ENCODE measurements at places on chromosomes 3 and 15. TPM values are rescaled to one million over a fixed set of nuclear protein-coding genes. Genes with fewer than 3 reads are reported as not detected.
A peak's percentile ranks its signal among the peaks of the same experiment; 100 is the strongest.

GRCh38 chr3:173529062-173529711 is 131.6 kb downstream of the NLGN1 start:
- DNase-seq = no peak

Gene MED12L
- 2.7 TPM for polyA plus RNA-seq

- DNase-seq = no peak
Observed at GRCh38 chr15:93432474-93432873, 343.5 kb upstream of the RGMA start.

DNA sequence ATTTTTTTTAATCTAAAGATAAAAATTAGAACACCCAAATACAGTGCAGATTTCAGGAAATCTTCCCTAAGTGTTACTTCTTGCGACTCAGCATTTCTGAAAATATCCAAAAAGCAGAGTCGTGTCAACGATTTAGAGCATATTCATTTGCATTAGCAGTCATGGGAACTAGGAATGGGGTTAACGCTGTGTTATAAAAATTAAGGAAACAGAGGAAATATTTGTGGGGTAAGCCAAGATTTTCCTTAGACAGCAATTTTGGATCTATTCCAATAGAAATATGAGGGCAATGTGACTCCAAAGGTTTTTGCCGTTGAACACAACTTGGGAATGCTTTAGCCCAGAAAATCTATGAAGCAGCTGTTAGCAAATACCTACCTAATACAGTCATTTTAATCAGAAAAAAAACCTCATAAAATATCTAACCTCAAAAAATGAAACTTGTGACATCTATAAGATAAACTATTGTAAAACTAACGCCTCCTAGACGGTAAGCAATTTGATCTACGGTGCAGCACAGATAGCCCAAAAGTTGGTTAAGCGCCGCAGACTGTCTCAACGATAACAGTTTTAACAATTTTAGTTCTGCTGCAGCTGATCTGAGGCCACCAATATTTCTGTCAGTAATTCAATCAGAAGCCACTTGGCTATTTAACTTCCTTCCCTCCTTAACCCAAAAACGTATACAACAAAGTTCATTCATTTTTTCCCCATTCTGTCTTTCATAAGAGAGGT is 5.8 kb upstream of the ATP11B start:
- no peak for DNase-seq

DNA sequence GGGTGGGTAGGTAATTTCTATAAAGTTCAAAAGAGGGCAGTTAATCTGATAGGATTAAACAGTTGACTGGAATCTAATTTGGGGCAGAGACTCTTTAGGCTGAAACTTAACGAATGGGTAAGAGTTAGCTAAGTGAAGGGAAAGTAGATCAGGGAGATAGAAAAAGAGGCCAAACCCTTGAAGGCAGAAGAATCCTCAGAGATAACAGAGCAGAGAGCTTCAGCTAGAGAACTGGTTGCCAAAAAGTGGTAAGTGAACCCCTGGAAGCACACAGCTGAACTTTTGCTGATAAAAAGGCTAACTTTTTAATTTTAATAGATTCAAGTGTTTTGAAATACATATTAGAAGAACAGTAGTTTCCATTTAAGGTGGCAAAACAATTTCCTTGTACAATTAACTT is 99.2 kb downstream of the FHIT start:
- DNase-seq = no peak

DNA sequence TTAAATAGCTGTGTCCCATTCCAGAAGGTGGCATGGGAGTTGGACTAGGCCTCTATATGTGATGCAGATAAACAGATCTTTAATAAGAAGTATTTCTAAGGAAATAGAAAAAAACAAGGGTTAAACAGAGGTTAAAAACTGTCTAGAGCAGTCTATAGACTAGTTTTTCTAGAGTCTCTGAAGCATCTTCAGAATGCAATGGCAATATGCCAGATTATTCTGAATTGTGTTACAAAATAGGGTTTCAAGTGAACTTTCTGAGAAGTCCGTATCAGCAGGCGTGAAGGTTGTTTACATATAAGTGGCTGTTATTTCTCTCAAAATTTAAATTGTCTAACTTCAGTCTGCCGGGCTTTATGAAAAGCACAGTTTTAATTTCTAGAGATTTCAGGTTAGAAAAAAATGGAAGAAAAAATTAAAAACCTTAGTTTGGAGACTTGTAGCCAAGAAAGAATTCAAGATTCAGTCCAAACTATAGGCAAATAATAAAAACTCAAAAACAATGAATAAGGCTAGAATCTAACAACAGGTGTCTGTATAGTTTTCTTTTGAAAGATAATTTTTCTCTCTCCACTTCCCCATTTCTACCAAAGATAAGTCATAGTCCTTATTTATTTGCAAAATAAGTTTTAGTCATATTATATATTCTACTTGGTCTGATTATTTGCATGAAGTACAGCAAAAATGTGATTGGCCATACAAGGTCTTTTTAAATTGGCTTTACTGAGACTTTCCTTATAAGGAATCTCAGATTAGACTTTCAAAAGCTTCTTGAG is 55.2 kb downstream of the OSTN start:
- no peak for DNase-seq

Gene C3orf22
- polyA plus RNA-seq = 0.17 TPM

DNA sequence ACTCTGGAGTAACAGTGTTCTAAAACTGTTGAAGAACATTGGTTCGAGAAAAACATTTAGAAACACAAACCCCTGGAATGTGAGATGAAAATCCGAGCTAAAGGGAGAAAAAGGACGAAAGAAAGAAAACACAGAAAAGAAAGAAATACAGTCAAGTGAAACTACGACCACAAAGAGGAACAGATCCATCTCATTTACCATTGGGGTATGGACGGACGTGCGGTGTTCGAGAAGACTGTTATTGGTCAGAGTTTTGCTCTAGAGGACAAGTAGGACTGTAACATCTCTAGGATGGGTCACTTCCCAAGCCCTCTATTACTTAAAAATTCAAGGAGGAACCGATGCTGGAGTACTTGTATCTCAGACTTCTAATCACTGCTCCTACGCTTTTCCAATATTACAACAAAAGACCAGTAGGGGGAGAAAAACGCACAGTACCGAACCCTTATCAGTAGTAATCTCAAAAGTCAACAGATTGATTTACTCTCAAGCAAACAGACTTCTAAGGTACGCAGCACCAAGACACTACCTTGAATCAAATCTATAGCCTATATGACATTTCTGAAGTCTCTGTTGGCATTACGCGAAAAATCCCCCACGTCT is 1.1 kb upstream of the PIK3CA start:
- peak; percentile 60 for DNase-seq

All from left renal pelvis (tissue), 4 donors.